ENCODE measurements at places on chromosomes 2 and 18. TPM values are rescaled to one million over a fixed set of nuclear protein-coding genes. Genes with fewer than 3 reads are reported as not detected.

- no peak for DNase-seq
Observed at GRCh38 chr2:14420851-14421250, 211.7 kb upstream of the LRATD1 start.

DNA sequence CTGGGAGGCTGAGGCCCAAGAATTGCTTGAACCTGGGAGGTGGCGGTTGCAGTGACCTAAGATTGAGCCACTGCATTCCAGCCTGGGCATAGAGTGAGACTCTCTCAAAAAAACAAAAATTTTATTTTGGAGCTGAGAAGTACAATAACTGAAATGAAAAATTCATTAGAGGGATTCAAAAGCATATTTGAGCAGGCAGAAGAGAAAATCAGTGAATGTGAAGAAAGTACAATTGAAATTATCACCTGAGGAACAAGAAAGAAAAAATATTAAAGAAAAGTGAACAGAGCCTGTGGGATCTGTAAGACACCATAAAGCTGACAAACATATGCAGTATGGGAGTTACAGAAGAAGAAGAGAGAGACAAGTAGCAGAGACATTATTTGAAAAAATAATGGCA is 137.1 kb downstream of the RAB3GAP1 start:
- no peak for DNase-seq

DNA sequence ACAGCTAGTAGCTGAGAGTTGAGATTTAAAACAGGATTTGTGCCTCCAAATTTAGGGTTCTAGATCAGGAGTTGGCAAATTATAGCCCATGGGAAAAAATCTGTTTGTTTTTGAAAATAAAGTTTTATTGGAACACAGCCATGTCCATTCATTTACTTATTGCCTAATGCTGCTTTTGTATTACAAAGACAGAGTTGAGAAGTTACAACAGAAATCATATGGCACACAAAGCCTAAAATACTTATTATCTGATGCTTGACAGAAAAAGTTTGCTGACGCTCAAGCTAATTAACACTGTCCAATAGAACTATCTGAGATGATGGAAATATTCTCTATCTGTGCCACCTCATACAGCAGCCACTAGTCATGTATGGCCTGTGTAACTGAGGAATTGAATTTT is 229.1 kb upstream of the RASGRP3 start:
- no peak for DNase-seq

DNA sequence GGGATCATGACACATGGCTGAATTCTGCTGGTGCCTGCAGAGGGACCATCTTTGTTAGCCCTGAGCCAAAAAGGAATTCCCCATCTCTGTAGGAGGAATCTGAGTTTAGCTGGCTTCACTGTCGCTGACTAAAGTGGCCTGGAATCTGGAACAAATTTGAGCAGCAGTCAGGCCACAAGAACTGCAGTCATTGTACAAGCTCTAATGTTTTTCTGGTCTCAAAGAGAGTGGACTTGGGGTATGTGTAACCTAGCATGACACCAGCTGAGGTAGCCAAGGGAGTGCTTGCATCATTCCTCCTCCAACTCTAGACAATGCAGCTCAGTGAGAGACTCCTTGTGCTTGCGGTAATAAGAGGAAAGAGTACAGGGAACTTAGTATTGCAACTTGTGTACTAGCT is 539.1 kb upstream of the LRRTM4 start:
- no peak for DNase-seq

Gene PJVK
- total RNA-seq: 2.3 TPM

- DNase-seq: no peak
Observed at GRCh38 chr18:57631697-57632096, 10.1 kb upstream of the NARS1 start.

- DNase-seq: peak; percentile 77
Observed at GRCh38 chr2:158457826-158458616, 1.3 kb downstream of the PKP4 start.

DNA sequence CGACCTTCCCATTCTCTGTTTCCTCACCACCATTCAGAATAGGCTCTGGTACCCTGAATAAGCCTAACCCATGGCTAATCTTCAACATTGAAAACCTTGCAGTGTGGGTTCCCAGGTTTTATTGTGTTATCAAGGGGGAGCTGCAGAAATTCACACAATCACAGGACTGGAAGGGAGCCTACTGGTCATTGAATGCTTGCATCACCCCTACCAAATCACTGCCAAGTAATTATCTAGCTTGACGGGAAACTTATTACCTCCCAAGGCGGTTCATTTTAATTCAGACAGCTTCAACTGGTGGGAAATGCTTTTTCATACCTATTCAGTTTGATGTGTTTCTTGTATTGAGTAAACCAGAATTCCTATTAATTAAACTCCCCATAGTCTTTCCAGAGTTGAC is 33.6 kb upstream of the EFEMP1 start:
- no peak for DNase-seq

Gene DSC2
- total RNA-seq: not detected
